ENCODE measurements at places on chromosomes 5 and 9.

GRCh38 chr9:117486426-117486825, 71.6 kb upstream of the ASTN2 start:
- DNase-seq, result no peak

DNA sequence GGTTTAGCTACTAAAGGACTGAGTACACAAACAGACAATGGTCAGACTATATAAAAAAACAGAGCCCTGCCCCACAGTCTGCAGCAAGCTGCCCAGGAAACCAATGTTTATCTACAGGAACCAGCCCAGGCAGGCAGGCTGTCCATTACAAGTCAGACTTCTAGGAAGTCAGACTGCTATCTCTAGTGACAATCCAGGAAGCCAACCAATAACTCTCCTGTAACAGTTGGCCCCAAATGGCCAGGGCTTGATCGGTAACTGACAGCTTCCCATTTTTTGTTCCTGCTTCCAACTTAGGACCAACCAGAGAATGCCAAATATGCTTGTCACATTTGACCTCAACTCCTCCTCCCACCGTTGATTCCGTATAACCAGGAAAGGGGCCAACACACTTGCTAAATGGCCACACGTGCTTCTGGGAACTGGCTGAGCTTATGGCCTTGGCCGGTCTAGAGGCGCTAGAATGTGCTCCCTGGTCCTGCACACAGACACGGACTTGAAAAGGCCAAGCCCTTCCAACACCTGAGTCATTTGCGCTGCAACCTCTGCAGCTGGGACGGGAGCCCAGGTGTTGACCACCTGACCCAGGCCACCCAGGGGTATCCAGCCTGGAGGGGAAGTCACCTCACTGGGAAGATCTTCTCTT, 79.6 kb upstream of the CDK20 start:
- DNase-seq, result no peak

DNA sequence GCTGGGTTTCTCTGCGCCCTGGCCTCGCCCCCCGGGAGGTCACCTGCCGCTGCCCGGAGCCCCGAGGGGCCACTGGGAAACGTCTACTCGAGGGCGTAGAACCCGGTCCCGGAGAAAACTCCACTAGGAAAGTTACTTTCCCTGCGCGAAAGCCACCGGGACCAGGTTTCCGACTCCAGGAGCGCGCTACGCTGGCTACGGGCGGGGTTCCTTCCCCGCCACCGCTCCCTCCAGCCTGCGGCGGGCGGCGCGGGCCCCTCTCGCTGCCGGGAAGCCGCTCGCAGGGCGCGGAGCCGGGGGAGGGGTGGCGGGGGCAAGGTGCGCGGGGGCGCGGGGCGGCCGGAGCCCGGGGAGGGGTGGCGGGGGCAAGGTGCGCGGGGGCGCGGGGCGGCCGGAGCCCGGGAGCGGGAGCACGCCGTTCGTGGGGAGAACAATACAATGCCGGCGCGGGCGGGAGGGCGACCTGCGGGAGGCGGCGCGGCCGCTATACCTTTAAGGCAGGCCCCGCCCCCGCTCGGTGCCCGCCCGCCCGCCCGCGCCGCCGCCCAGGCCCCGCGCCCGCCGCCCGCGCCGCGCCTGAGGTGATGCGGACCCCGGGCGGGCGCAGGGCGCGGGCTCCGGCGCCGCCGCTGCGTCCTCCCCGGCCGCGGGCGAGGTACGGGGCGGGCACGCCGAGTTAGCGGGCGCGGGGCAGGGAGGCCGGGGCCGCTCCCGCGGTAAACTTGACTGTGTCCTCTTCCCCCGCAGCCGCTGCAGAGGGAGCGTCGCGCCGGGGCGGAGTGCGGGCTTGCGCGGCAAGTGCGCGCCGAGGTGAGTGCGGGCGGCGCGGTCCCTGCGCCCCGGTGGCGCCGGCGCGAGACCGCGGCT, 278.1 kb downstream of the AOPEP start:
- DNase-seq, result peak; percentile 6

DNA sequence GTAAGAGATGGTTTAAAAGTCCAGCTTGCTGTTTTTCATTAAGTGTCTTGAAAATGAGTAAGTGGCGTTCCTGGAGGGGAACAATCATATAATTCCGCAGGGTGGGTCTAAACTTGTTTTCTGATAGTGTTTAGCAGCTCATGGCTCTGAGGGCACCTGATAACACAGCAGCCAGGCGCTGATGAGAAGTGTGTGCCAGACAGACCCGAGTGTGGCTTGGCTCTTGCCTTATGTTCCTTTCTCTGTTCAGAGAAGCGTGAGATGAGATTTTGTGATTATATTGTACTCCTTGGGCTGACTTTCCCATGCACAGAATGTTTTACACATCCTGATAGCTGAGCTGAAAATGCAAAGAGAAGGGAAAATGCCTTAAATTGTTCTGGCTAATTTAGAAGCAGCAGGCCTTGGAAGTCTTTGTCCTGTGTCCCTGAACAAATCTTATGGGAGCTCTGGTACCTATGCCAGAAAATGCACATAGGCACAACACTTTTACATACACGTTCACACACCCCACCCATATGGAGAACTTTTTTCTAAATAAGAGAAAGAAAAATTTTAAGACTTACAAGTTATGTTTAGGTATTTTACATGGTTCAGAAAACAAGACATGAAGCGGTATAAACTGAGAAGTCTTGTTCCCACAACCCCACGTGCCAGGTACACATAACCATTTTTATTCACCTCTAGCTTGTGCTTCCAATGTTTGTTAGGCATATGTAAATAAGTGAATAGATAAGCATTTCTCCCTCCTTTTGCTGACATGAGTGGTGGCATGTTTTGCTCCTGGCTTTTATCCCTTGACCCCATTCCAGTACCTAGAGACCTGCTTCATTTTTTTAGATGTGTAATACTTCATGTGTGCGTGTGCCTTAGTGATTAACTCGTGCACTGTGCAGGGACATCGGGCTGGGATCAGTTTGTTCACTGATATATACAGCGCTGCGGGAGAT, 152.2 kb upstream of the OTULINL start:
- no peak for DNase-seq

- DNase-seq, result no peak
Measured at GRCh38 chr5:83277953-83278352, 193.6 kb upstream of the VCAN start.

DNA sequence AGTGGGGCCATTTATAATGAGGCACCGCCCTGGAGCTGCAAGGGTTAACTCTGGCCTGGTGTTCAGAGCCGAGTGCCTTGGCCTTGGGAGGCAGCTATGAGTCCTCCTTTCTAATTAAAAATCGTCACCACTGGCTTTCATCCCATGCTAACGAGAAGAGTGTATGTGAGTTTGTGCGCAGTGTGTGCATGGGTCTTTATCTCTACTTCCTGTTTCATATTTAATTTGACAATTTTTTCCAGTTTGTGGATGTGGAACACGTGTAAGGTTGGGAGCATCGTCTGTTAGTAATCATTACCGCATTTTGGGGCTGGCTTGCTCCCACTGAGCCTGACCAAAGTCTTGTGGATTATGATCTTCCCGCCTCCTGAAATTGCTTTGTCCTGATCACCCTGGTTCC, 76.4 kb downstream of the NDFIP1 start:
- no peak for DNase-seq

DNA sequence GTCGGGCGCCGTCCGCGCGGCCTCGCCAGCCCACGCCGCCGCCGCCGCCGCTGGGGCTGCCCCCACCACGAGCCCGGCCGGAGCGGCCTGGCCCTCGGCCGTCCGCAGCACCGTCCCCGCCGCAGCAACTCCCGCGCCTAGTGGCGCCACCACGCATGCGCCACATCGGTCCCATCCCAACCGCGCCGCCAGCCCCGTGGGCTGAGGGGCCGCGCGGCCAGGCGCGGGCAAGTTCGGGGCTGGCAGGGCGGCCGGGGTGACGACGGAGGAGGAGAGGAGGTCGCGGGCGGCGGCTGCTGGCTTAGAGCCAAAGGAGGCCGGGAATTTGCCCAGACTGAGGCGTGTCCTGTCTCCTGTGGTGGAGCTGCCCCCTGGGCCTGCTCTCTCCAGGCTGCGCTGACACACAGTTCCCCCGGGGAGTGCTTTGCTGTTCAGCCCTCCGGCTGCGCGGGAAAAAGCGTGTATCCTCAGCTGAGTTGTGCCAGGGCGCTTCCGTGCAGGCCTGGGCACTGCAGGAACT, at the start of gene TUSC1:
TUSC1 (minus strand) TSS at position 298 of the 520 bp plus-strand sequence; CDS start at position 166, 132 bp downstream.
- no peak for DNase-seq

GRCh38 chr5:14102666-14103065, 40.5 kb upstream of the TRIO start:
- no peak for DNase-seq

DNA sequence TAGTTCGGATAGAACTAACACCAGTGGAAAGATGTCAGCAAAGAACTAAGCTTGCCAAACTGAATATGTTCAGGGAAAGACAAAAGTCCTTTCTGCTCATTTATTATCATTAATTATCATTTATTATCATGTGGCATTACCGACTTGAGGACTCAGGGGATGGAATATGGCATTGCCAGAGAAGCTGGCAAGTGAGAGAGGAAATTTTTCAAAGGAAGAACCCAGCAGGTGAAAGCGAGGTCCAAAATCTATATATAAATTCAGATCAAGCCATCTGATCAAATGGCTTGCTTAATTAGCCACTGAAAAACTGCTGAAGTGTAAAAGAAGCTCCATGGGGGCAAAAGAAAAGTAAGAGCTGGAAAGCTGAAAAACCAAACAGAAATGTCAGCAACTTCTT, 1049.6 kb upstream of the SEMA6A start:
- no peak for DNase-seq

GRCh38 chr5:96329886-96330529, 103.0 kb downstream of the PCSK1 start:
- no peak for DNase-seq

DNA sequence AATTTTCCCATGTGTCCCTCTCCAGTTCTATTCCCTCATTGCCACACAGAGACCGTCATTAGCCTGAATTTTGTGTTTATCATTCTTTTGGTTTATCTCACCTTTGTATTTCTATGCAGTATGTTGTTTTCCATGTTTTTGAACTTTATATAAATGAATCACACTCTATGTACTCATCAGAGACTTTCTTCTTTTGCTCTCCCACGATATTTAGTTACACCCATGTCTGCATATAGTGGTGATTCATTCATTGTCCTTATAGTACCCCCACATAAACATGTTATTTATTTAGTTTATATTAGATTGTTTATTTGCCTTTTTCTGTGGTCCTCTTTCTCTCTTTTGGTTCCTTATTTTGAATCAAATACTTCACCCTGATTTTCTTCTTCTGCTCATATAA, 199.7 kb downstream of the FSTL4 start:
- no peak for DNase-seq
